ENCODE measurements at places on chromosomes 6 and 20.

GRCh38 chr6:6736791-6737654 lies 148.5 kb downstream of the LY86 start:
- no peak for DNase-seq

- DNase-seq = no peak
These were observed 223.6 kb downstream of the TTLL2 start for GRCh38 chr6:167548451-167548850.

GRCh38 chr6:112269114-112269513 lies 14.7 kb upstream of the LAMA4 start:
- DNase-seq = no peak

DNA sequence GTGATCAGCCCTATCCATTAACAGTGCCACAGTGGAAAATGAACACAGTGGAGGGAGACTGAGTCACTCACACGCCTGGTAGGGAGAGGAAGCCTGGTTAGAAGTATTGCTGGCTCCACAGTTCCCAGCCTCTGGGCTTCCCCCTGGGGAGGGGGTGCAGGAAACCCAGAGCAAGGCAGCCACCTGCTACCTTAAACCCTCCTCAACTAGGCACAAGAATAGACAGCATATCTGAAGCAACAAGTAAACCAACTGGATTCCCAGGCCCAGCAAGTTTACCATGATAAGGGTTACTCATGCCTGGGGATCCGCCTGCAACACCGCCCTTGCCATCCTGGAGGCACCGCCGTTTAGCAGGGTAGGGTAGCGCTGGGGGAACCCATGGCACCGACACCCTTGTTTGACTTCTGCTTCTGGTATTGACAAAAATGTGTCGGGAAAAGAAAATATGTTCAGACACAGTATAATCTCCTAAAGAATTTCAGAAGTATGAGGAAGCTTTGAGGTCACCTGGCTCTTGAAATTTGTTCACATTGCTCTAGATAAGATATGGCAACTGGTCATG lies 38.3 kb downstream of the SLC22A23 start:
- no peak for DNase-seq

GRCh38 chr20:19802492-19803158 lies 44.6 kb downstream of the RIN2 start:
- no peak for DNase-seq

DNA sequence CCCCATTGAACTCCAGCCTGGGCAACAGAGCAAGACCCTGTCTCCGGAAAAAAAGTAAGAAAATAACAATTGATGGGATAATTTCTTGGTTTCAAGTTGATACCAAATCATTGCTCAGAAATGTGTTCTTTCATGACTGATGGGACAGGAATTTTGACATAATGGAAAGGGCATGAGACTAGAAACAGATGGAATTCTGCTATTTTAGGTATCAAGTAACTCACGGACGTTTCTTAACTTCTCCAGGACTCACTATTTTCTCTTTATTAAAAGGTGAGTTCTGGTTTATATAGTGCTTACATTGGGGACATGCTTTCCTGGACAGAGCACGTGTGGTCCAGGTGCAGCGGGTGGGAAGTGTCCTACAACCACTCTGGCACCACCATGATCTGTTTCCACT lies 6.0 kb upstream of the DSP start:
- DNase-seq = no peak

DNA sequence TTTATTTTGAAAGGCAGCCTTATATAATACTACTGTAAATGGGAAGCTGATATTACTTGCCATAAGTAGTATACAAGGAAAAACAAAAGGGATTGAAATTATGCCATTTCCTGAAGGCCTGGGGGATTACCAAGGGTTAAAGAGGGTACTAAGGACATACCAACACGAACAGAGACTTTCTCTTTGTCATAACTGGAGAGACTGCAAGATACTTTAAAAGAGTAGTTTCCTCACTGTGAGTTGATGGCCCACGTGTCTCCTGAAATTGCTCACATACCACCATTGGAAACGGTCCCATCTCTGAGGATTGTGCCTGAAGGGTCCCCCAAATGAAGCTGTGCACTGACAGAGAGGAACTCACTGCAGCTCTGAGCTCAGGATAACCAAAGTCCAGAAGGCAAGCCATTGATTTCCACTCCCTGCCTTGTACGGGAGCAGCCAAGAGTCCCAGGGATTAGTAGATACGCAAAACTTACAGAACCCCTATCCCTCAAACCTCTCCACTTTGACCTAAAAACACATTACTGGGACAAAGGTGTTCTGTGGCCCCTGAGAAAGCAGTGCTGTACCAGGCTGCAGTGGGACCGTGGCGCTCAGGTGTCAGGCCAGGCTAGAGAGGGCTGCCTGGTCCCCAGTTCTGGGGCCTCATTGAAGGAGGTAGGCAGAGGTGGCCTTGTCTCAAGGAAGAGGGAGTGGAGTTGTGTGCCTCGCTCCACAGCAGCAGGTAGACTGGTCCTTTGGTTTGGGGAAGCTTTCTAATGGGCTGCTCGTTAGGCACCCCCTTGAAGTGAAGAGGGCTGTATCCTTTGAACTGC lies 15.2 kb downstream of the PSMG4 start:
- DNase-seq = no peak

DNA sequence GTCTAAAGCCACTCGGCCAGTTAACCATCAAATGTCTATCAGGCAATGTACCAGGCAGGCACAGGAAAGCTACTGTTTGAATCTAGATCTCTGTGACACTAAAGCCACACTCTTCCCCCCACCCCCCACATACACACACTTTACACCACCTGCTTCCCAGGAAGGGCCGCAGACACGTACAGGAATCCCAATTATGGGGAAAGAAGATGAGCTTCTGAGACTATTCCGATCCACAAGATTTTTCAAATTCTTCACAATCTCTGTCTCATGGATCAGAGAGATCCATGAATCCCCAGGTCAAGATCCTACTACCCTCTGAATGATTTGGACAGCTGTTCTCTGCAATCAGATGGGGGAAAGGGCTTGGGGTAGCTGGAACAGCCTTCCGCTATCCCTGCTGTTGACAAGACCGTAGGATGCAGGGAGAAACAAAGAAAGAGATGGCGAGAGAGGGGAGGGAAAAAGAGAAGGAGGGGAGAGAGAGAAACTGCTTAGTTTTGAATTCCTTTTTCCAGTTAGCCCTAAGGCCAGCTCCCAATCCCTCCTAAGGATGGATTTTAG lies 25.4 kb upstream of the RIMS4 start:
- DNase-seq = no peak

DNA sequence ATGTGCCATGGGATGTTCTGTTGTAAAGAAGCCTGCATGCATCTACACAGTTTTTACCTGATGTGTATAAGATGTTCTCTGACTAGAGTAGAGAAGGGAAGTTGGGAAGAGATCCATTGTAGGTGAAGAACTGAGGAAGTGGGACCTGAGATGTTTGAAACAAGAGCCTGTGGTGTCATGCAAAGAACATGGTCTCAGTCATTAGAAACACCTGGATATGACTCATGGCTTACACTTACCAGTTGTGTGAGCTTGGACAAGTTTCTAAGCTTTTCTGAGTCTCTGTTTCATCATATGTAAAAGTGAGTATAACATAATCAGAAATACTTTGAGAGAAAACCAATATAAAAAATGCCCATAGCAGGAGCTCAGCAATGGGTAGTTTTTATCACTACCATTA lies 51.9 kb upstream of the SEC63 start:
- no peak for DNase-seq
